Endodermal cell (in vitro differentiated cells): ENCODE measurements at places on chromosomes 3 and 15.

DNA sequence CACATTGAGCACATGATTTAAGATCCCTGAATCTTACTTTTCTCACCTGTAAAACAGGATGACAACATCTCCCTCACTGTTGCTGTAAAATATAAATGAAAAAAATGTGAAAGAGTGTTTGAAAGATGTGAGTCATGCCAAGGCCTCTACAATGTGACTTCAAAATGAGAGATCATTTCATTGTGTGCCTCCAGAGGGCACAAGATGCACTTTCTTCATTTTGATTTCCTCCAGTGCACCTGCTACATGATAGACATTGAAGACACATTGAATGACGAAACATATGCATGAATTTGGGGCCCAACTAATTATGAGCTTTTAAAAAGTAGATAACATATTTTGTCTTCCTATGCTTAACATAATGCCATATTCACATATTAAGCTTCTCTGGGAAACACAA, 170.3 kb downstream of the MOBP start:
- no peak for DNase-seq

DNA sequence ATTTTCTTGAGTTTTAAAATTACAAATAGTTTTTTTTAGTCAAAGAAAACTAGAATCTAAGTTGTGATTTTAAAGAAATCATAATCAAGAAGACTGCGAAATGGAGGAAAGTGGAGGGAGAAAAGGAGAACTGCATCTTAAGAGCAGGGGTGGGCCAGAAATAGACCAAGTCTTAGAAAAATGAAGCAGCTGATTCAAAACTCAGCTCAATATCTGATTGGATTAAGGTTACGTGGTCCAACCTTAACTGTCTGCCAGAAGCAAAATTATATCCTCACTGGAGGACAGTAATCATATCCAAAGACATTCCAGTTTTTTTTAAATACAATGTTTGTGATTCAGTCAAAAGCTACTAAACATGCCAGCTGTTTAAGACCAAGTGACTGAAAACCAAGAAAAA, 41.4 kb downstream of the CHSY1 start:
- DNase-seq, result no peak

DNA sequence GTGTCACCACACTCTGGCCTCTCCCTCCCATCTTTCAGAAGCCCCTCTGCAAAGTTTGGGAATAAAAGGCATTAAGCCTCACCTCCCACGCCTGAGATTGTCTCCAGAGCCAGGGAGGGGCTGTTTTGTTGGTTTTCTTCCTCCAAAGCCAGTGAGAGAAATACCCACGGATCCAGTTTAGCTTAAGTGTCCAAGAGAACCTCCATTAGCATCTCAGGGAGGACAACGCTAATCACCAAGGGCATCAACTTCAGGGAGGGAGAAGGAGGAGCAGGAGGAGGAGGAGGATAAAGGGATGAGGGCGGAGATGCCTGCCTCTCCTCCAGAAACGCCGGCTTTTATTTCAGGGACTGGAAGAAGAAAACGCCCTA, 101.6 kb downstream of the SRGAP3 start:
- no peak for DNase-seq

- DNase-seq, result peak; percentile 75
Observed at GRCh38 chr15:74957476-74958035, 984 bp upstream of the RPP25 start.

GRCh38 chr3:40016391-40016790, 207.0 kb downstream of the MYRIP start:
- DNase-seq, result no peak

GRCh38 chr15:88255484-88256278, 858 bp downstream of the NTRK3 start:
- peak; percentile 83 for DNase-seq

GRCh38 chr3:122019493-122019892, 2.6 kb downstream of the ILDR1 start:
- DNase-seq, result no peak

- no peak for DNase-seq
Observed at GRCh38 chr15:94743668-94744067, 512.3 kb downstream of the MCTP2 start.

- no peak for DNase-seq
Observed at GRCh38 chr3:61277411-61277810, 26.2 kb upstream of the FHIT start.

GRCh38 chr3:23804441-23805209, 1.1 kb upstream of the UBE2E1 start:
- no peak for DNase-seq

DNA sequence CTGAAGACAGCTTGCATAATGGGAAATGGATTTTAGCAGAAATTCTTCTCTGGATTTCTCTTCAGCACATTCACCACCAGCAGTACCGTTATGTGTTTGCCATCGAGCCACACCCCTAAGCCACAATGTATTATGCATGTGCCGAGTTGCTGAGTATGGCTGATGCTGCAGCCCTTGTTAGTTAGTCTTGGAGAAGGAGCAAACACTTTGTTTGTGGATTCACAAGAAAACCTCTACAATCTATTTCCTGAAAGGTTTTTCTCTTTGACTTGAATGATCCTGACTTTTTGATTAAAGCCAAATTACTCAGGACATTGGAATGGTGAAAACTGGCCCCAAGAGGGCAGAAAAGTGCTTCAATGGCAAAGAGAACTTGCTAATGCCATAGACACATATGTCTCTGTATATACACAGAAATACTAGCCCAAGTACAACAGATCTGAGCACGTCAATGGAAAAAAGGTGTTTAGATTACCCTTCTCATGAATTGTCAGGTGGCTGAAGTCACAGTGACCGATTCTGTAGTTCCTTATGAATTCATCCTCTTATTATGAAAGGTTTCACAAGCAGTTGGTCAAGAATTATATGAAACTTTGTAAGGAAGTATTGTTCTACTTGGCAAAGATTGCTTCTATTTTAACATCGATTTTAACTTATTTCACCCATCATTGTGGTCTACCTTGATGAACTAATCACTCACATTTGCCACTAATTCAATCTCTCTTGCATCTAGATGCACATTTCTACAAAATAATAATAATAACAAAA, 103.0 kb downstream of the P3H2 start:
- DNase-seq, result peak; percentile 54

DNA sequence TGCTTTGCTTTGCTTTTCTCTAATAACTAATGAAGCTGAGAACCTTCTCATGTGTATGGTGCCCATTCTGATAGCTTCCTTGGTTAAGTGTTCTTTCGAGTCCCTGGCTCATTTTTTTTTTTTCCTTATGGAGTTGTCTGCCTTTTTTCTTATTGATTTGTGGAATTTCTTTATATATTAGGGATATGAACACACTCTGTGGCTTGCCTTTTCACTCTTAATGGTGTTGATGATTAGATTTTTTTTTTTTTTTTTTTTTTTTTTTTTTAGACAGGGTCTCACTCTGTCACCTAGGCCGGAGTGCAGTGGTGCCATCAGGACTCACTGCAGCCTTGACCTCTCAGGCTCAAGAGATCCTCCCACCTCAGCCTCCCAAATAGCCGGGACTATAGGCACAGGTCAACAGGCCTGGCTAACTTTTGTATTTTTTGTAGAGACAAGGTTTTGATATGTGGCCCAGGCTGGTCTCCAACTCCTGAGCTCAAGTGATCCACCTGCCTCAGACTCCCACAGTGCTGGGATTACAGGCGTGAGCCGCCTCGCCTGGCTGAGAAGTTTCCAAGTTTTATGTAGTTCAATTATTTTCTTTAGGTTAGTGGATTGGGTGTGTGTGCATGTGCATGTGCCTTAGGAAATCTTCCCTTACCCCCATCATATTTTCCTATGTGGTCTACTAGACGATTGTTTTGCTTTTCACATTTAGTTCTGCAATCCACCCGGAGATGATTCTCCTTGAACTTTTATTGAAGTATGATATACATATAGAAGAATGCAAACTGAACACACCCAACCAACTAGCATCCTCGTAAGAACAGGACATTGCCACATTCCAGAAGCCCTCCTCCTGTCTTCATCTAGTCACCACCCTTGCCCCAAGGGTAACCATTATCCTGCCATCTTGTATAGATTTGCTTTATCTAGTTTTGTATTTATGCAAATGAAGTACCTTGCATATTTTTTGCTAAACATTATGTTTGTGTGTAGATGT, 1.7 kb upstream of the SNRPA1 start:
- DNase-seq, result peak; percentile 13

- no peak for DNase-seq
Observed at GRCh38 chr3:169479314-169479939, 184.1 kb downstream of the MECOM start.

- peak; percentile 59 for DNase-seq
Observed at GRCh38 chr15:29102911-29103823, 166.5 kb downstream of the NSMCE3 start.

- no peak for DNase-seq
Observed at GRCh38 chr3:66304293-66304692, 83.5 kb downstream of the SLC25A26 start.

DNA sequence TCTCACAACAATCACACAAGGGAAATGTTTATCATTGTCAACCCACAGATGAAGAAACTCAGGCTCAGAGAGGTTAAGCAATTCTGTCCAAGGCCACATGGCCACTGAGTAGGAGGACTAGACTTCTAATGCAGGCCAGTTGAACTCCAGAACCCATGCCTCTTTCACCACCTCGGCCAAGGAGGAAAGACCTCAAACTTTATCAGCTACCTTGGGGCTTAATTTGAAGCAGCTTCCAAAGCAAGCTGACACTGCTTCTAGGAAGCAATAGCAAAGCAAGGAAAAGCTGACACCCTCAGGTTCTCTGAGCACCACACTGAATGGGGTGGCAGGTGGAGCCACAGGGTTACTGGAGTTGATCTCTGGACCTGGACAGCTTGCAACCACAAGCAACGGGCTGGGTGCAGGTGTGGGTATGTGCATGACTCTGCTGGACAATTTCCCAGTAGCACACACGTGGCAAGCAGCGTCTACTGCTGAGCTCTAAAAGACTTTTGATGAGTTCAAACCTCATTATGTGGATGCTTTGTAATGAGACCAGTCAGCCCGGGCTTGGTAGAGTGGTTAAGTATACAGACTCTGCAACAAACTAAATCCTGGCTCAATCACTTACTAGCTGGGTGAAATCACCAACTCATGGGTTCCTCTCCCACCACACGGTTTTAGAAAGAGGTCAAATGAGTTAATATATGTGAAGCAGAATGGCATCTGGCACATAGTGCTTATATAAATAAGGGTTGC, 23.1 kb downstream of the CCNL1 start:
- DNase-seq, result no peak

GRCh38 chr3:61518590-61518989, 42.8 kb upstream of the PTPRG start:
- no peak for DNase-seq

DNA sequence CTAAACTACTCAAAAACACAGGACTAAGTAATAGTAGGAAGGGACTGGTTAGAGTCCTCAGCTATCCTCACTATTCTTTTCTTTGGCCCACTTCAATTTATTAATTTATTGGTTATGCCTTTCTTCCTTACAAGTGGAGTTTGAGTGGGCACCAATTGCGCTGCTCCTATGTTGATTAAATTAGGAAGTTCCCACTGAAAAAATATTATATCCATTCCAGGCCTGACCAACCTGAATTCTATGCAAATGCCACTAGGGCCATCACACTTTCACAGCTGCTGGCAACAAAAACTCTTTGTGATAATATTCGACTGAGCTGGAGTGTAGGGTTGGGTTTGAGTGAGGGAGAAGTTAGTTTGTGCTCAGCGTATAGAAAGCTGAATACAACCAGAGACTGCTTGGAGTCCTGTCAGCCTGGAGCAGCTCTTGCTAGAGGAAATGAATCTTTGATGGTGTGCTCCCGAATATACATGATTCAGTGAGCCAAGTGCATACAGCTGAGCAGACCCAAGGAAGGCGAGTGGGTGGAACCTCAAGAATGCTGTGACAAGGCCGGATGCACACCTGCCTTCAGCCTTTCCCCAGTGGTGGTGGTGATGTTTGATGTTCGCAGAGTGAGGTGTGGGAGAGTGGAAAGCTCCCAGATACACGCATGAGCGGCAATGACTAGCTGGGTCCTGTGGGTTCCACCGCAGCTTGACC, 1.5 kb downstream of the ARHGEF3 start:
- peak; percentile 48 for DNase-seq

DNA sequence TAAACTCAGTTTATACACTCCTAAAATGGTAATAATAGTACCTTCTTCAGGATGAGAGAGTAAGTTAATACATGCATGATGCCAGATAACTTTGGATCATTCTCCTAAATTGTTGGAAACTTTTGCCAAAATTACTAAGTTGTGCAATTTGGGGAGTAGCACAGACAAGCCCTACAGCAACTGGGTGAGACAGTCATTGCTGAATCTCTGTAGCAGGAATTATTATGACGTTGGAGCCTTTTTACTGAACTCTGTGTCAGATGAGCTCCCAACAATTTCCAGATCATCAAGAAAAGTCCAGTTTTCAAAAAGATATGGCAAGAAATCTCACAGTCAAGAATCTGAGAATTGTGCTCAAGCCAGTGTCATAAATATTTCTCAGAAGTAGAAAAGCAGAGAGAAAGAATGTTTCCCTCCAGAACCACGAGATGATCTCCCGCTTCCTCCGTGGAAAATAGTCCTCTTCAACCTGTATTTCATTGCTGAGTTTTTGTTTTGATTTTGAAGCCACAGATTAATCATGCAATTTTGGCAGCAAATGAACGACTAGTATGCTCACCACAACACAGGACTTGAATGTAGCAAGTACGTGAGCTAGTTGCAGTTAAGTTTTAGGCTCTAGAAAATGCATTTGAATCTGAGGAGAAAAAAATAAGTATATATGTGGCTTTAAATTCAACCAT, 485.4 kb downstream of the CNTN6 start:
- no peak for DNase-seq

DNA sequence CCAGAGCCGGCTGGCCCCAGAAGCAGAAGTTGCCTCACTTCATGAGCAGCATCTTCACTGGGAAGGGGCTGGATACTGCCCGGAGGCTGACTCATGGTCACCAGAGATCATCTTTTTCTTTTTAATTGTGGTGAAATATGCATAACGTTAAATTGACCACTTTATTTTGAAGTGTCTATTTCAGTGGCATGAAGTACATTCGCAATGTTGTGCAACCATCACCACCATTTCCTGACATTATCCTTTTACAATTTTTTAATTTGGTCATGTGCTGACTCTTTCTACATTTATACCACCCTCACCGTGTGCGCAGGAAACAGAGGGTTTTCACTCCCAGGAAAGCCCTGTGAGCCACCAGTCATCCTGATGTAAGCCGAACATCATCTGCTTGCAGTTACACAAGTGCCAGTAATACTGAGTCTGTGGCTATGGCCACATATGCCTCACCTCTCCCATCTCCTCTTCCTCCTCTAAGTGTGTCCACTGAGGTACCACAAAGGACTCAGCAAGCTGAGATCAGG, 51.6 kb upstream of the ABHD17C start:
- no peak for DNase-seq

- DNase-seq, result no peak
Observed at GRCh38 chr3:85603378-85603777, 644.6 kb downstream of the CADM2 start.

DNA sequence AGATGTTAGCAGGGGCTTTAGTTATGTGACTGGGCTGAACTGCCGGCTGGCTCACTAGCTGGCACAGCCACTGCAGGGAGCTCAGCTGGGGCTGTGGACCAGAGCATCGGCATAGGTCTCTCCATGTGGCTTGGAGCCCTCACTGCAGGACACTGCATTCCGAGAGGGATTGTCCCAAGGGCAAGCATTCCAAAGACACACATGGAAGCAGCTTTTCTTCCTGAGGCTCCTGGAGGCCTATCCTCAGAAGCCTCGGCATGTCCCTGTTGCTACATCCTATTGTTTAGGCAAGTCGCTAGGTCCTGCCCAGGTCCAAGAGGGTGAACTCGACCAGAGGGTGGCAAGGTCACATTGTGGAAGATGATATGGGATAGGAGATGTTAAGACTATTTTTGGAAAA, 209.8 kb downstream of the PLCL2 start:
- DNase-seq, result peak; percentile 93
